Stimulated activated CD8-positive, alpha-beta memory T cell treated with anti-CD3 and anti-CD28 coated beads, Interleukin-4, amount 100 ng/mL, for 1 hour (primary cell): ENCODE measurements at places on chromosomes 16 and 17.

GRCh38 chr16:53678756-53679343 is 24.8 kb downstream of the RPGRIP1L start:
- no peak for DNase-seq

- DNase-seq = no peak
These were observed 40.1 kb downstream of the AKAP10 start for GRCh38 chr17:19937522-19937921.

DNA sequence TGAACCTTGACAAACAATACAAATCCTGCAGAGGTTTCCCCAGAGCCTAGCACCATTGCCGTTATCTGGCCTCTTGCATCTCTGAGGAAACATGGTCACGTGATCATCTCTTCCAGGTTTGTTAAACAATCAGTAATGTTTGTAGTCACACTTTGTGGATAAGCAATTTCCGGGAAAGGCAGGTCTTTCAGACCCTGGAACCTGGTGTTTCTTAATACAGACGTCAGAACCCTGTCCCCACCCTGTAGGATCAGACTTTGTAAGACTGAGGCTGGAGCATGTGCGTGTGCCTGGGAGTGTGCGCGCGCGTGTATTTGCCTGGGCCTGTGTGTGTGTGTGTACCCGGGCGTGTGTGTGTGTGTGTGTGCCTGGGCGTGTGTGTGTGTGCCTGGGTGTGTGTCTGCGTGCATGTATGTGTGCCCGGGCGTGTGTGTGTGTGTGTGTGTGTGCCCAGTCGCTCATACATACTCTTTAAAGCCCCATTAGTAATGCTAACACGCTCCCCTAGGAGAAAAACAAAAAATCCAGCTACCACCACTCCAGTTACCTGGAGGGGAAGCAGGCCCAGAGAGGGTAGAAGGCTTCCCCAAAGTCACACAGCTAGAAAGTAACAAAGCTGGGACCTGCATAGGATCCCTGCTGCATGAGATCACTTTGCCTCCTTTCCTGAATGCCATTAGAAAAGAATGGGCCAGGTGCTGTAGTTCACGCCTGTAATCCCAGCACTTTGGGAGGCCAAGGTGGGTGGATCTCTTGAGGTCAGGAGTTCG is 5.3 kb downstream of the CTNS start:
- no peak for DNase-seq

GRCh38 chr17:31997005-31997404 is 10.2 kb upstream of the LRRC37B start:
- no peak for DNase-seq

DNA sequence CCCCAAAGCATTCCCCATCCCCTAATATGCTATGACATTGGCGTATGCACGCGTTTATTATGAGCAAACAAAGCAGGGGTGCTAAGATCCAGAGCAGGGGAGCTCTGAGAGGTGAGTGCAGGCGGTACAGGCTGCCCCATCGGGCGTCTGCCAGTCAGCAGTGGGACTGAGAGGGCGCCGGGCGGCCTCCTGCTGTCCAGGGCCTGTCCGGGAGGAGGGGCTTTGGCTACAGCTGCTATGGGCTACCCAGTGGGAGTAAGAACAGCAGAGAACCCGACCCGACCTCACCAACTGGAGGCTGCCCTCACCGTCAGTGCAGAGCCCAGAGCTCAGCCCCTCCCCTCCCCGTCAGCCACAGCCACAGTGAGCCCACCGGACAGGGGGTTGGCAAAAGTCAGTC is 18.5 kb upstream of the AATK start:
- DNase-seq = no peak

GRCh38 chr17:77821114-77821513 is 137.4 kb upstream of the TNRC6C start:
- no peak for DNase-seq

- peak; percentile 78 for DNase-seq
These were observed 15.8 kb downstream of the SLC7A5 start for GRCh38 chr16:87853411-87854052.

GRCh38 chr17:27817731-27818130 is 17.4 kb upstream of the NOS2 start:
- DNase-seq = no peak

DNA sequence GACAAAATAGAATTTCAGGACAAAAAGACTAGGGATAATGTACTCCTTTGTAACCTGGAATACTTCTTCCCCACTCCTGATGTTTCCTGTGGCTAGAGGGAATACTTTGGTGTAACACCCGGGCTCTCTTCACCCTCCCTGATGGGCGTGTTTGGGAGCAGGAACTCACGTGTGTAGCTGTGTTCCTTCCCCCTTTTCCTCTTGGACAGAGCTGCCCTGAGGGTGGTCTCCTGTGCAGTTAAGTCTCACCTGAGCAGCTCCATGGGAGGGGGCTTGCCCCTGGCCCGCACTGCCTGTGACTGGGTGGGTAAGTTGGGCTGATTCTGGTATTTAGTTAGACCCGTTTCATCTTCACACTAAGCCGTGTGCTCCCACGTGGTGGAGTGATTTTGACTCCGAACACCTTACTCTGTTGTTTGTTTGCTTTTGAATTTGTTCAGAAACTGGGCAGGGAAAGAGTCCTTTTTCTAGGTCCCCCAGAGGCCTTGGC is 87.9 kb downstream of the OR1D5 start:
- no peak for DNase-seq

DNA sequence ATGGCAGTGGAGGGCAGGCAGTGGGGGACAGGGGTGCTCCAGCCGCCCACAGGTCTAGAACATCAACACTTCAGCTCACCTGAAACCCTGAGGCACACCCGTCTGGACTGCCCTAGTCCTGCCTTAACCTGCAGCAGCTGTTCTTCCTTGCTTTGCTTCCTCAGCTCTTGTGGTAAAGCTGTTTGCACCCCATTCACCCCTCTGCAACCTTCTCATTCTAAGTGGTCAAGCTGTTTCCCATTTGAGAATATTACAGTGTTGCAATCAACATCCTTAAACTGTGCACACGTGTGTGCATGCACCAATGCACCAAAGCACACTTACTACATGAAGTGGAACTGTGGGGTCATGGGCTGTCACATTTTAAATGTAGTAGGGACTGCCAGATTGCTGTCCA is 32.4 kb downstream of the SCNN1B start:
- DNase-seq = no peak

- no peak for DNase-seq
These were observed 179.7 kb downstream of the RAB11FIP4 start for GRCh38 chr17:31570951-31571892.

DNA sequence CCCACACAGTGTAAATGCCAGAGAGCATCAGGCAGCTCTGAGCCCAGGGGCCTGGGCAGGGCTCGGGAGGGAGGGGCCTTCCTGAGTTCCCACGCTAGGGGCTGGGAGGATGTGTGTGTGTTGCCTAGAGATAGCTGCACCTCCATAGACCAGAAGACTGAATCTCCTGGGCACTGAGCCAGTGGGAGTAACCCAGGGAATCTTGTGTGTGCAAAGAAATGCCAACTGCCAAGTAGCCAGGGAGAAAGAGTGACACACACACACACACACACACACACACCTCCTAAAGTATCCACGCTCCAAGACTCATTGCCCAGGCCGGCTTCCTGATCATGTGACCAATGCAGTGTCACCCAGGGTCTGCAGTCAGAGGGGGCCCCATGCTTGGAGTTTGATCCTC is 166.2 kb upstream of the RPL38 start:
- no peak for DNase-seq

DNA sequence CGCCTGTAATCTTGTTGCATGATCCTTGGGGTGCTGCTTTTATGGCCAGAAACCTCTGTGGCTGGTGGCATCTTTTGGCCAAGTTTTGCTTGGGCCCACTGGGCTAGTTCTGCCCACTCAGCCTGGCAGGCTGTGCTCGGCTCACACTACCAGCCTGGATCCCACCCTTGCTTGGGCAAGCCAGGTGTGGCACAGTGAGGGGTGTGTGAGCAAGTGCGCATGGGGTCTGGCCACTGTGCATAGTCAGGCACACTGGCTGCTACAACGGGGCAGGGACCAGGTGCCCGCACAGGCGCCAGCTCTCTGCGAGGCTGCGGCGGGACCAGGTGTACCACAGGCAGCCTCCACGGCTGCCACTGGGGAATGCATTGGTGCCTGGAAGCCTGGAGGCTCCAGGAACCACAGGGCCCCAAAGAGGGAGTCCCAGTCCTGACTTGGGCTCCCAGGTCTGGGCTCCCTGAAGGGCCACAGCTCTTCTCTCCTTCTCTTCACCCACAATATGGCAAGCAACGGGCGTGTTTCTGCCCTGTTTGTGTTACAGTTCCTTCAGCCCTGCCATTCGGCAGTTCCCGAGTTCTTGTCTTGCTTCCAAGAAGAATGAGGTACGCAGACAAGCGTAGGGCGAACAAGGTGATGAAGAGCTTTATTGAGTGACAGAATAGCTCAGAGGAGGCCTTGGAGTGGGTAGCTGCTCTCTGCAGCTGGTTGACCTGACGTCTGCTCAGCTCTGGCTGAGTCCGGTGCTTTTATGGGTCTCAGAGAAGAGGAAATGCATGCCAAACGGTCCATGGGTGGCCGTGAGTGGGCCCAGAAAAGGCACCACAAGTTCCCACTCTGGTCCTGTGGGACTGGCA is 26.7 kb upstream of the PRM1 start:
- no peak for DNase-seq

DNA sequence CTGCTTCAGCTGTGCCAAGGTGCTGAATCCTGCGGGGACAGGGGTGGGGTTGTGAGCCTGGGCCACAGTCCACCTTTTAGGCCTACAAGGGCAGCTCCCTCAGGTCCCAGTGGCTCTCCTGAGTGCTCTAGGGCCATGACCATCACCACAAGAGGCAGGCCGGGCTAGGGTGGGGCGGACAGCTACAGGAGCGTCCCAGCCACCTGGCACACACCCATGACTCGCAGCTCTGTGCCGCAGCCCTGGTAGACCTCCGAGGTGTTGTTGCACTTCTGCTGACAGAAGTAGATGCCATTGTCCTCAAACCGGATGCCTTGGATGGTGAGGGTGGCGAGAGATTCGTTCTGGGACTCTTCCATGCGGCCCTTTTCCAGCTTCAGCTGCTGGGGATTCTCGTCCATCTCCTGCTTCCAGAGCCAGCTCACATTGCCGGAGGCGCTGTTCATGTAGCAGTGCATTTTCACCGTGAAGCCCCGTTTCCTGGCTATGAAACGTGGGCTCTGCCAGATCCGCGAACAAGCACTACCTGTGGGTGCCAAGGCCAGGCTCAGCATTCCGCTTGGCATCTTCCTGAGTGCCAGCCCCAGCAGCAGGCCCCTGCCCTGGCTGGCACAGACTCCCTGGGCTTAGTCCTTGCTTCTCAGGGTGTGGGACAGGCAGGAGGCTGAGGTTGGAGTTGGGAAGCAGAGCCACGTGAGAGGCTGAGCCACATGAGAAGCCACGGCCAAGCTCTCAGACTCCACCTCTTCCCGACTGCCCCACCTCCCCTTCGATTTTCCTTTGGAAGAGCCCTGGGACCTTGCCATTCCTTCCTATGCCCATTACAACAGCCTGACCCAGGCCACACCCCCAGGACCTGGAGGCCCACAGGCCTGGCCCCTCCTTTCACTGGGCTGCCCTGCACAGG is 2.0 kb downstream of the CD79B start:
- DNase-seq = no peak

- no peak for DNase-seq
These were observed 11.3 kb upstream of the HOXB2 start for GRCh38 chr17:48556229-48556575.

- DNase-seq = no peak
These were observed 174.2 kb downstream of the IRF8 start for GRCh38 chr16:86073103-86073625.

DNA sequence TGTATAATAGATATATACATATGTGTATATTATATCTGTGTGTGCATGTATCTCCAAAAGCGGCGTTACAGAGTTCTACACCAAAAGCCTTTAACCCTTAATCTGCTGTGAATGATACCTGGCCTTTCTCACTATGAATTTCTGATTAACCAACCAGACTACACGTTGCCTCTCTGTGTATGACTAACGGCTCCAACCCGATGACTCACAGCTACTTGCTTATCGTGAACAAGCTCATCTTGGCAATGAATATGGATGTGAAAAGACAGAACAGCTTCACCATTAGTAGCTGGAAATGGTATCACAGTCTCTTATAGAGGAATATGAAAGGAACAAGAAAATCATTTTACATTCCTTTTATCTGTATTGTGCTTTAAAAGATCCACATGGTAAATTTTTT is 23.8 kb upstream of the ARHGAP44 start:
- no peak for DNase-seq

- no peak for DNase-seq
These were observed 1.5 kb upstream of the FAAP100 start for GRCh38 chr17:81553616-81554181.
